ENCODE measurements at places on chromosomes 12 and 14.

- DNase-seq = no peak
Measured at GRCh38 chr14:59997449-59997848, 77.5 kb downstream of the LRRC9 start.

DNA sequence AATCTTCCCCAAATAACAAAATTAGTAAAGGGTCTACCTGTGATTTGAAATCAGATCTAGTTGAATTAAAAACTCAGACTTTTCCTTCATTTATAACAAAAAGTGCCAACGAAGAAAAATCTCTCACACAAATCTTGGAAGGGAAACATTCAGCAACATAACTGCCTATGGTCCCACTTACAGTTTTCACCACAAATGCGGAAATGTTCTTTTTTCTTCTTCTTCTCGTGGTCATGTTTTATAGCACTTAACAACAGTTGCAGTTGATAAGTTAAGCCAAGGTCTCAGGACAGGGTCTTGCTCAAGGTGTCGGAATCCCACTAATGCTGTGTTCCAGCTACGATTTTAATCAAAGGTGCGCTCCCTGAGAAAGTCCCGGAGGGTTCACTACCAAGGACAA lies 10.1 kb downstream of the RNASE6 start:
- peak; percentile 53 for DNase-seq

DNA sequence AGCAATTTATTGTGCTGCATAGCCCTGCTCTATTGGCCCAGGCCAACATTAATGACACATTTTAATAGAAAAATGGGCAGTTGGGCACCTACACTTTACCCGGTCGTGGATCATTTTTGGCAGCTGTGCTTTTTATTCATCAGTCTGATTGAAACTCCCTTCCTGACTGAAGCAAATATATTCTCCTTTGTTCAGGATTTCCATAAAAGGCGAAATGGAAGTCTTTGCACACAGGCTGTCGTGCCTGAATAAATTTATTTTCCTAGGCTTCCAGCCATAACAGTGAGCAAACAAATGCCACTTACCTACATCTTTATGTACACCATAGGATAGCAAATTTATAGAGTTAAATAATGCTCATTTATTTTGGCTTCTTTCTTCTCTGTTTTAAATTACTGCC lies 480.7 kb upstream of the DCN start:
- DNase-seq = no peak

GRCh38 chr14:33992274-33993007 lies 41.6 kb upstream of the EGLN3 start:
- no peak for DNase-seq

- DNase-seq = peak; percentile 57
Measured at GRCh38 chr12:54725233-54725843, 77.2 kb upstream of the DCD start.

DNA sequence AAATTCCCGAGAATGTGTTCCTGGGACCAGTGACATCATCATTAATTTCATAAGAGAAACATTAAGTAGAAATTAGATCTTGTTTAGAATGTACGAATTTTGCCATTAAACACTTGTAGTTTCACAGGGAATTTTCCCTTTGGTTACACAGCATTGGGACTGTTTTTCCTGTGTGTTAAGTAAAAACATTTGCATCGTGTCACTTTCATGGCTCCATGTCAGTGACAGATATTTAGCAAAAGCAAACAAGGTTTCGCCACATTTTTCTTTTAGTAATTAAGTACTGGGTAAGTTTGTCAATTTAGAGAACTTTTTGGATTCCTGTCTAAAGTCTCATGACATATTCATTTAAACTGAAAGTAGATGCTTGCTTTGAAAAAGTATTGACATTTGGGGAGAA lies 45.5 kb upstream of the OVCH1 start:
- no peak for DNase-seq

All from suppressor macrophage treated with lipopolysaccharide for 4 hours (primary cell).